CD14-positive monocyte (primary cell): ENCODE measurements at places on chromosomes 11 and 22.

DNA sequence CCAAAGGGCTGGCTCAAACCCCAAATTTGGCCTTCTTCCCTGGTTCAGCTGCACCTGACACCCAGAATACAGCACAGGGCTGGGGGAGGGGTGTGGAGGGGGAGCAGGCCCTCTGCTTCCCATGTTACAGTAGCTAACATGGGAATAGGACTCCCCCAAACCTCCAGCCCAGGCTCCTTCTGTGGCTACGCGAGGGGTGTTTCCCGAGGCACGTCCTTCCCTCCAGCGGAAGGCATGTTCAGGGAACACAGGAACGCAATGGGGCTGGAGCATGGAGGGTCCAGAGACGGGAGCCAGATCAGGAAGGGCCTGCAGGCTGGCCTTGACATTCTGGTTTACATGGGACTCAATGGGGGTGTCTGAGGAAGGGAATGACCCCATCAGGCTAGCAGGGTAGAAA, 11.8 kb upstream of the IGLL1 start:
- DNase-seq, result no peak
- no peaks in the 10 kb centered on the region for H3K27me3 ChIP-seq
- no peak overlapping the region for H3K4me3 ChIP-seq
- no peaks in the 10 kb centered on the region for H3K36me3 ChIP-seq
- no peak overlapping the region for H3K27ac ChIP-seq

GRCh38 chr22:37638391-37639069, 939 bp upstream of the SH3BP1 start:
- DNase-seq, result no peak
- H3K27ac ChIP-seq, result peak overlapping the region; percentile 22
- no peaks in the 10 kb centered on the region for H3K27me3 ChIP-seq

DNA sequence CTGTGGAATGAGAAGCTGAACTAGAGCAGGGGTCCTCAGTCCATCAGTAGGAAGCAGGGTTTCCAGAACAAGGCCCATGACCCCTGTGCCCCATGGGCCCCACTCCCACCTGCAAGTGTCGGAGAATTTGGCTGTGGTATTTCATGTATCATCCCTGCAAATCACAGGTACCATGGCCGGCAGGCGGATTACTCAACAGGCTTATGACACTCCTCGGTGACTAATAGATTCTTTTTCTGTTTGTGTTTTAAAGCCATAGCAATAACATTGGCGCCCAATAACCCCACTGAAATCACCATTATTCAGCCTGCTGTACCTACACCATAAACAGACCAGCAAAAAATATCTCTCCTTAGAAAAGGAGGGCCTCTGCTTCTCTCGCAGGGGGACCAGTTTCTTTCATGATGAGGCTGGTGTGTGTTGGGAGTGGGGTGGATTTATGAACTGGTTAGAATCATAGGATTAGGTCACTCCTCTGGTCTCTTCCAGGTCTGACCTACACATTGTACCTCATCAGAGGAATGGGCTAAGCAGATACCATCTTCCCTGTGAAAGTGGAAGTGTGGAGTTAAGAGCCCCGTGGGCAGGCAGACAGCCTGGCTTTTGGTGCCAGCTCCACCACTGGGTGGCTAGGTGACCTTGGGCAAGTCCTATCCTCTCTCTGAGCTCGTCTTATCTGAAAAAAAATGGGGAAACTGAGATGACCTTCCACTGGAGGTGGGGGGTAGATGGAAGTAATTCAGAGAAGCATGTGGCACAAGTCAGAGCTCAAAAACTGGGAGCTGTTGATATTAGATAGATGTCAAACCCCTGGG, 60.2 kb upstream of the WNT11 start:
- H3K4me1 ChIP-seq, result no peaks in the 10 kb centered on the region
- peak; percentile 48 for DNase-seq

DNA sequence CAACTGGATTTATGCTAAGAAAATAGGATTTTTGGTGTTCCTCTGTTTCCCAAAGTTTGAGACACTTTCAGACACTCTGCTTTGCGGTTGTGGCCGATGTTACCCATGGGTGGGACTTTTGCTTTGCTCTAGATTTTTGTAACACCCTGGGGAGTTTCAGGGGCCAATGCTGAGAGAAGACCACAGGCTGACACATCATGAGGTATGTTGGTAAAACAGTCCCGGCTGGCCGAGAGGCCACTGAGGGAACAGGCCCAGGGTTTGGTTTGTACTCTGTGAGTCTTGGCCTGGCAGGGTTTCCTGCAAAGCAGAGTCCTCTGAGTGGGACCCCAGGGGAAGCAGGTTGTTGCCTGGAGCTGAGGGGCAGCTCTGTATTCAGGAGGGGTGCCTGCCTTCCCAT, 78.5 kb upstream of the PITPNB start:
- H3K27ac ChIP-seq, result no peak overlapping the region
- DNase-seq, result no peak
- H3K36me3 ChIP-seq, result no peaks in the 10 kb centered on the region
- H3K4me3 ChIP-seq, result no peak overlapping the region

DNA sequence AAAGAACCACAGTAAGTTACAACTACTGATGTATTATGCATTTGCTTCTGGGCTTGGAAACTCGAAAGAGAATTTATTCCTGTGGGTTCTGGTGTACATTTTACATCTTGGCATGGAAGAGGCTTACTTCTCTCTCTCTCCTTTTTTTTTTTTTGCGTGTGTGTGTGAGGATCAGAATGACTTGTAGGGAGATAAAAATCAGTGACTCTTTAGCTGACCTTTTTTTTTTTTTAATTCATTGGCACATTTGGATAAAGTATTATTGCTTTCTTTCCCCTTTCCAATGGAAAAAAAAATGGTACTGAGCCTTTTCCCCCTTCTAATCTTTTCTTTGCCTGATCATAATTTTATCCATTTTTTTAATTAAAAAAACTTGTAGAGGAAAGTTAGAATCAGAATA, 43.5 kb downstream of the EXT2 start:
- H3K4me3 ChIP-seq, result no peak overlapping the region
- peaks cover 46% of the 10 kb centered on the region for H3K36me3 ChIP-seq
- no peak for DNase-seq

- no peak overlapping the region for H3K27ac ChIP-seq
- H3K4me1 ChIP-seq, result peaks cover 27% of the 10 kb centered on the region
- DNase-seq, result peak; percentile 40
Measured at GRCh38 chr11:1330473-1330872, 21.0 kb upstream of the TOLLIP start.

- H3K27ac ChIP-seq, result no peak overlapping the region
- no peaks in the 10 kb centered on the region for H3K27me3 ChIP-seq
- peaks cover 58% of the 10 kb centered on the region for H3K36me3 ChIP-seq
- peaks cover 25% of the 10 kb centered on the region for H3K4me1 ChIP-seq
Measured at GRCh38 chr11:57406337-57406904, 16.0 kb upstream of the PRG2 start.

- no peak overlapping the region for H3K4me3 ChIP-seq
- no peaks in the 10 kb centered on the region for H3K4me1 ChIP-seq
- H3K27ac ChIP-seq, result no peak overlapping the region
- no peak for DNase-seq
- no peaks in the 10 kb centered on the region for H3K27me3 ChIP-seq
- H3K36me3 ChIP-seq, result no peaks in the 10 kb centered on the region
Measured at GRCh38 chr11:85791409-85791990, 19.4 kb downstream of the SYTL2 start.

- H3K27ac ChIP-seq, result no peak overlapping the region
- no peaks in the 10 kb centered on the region for H3K27me3 ChIP-seq
- no peaks in the 10 kb centered on the region for H3K4me1 ChIP-seq
- no peak overlapping the region for H3K4me3 ChIP-seq
Measured at GRCh38 chr11:85029964-85030363, 597.2 kb downstream of the DLG2 start.

- no peaks in the 10 kb centered on the region for H3K36me3 ChIP-seq
- H3K4me1 ChIP-seq, result no peaks in the 10 kb centered on the region
- H3K27me3 ChIP-seq, result peaks cover 3% of the 10 kb centered on the region
- DNase-seq, result no peak
- no peak overlapping the region for H3K27ac ChIP-seq
Measured at GRCh38 chr11:17658211-17658610, 61.2 kb upstream of the MYOD1 start.

GRCh38 chr11:65395961-65396530, 9.6 kb downstream of the FRMD8 start:
- H3K27ac ChIP-seq, result no peak overlapping the region
- H3K4me3 ChIP-seq, result no peak overlapping the region
- peaks cover 93% of the 10 kb centered on the region for H3K36me3 ChIP-seq
- no peak for DNase-seq
- no peaks in the 10 kb centered on the region for H3K4me1 ChIP-seq

DNA sequence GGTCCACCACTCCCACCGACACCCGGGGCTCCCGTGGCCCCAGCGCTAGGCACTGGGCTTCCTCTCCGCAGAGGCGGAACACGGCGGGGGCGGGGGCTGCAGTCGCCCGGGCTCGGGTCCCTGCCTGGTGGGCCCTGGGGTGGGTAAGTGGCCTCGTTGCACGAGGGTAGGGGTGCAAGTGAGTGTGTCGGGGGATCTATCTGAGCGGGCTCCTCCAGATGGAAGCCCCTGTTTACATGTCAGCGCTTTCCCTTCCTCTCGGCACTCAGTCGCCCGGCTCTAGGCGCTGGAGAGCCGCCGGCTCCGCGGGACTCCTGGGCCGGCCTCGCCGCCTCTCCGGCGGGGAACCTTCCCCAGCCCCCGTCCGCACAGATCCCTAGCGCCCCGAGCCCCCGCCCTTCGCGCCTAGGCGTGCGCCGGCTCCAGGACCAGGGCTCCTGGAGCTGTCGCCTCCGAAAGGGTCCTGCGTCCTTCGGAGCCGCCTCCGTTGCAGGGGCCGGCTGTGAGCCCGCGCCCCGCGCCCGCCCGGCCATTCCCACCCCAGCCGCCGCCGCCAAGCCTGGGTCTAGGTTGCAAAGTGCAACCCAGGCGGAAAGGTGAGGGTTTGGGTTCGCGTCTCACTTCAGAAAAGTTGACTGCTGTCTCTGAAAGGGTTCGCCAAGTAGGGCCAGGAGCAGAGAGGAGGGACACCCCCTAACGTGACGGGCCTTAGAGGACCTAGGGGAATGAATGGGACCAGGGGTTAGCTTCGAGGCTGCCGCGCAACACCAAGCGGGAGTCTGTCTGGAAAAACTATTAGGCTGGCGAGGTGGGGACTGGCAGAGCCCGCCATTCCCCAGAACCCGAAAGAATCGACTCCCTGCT, 978 bp downstream of the FLI1 start:
- H3K4me1 ChIP-seq, result peaks cover 59% of the 10 kb centered on the region
- peaks cover 22% of the 10 kb centered on the region for H3K36me3 ChIP-seq
- H3K4me3 ChIP-seq, result peak overlapping the region; percentile 95
- DNase-seq, result no peak
- H3K27me3 ChIP-seq, result no peaks in the 10 kb centered on the region
